ENCODE measurements at places on chromosomes 1 and 21.

DNA sequence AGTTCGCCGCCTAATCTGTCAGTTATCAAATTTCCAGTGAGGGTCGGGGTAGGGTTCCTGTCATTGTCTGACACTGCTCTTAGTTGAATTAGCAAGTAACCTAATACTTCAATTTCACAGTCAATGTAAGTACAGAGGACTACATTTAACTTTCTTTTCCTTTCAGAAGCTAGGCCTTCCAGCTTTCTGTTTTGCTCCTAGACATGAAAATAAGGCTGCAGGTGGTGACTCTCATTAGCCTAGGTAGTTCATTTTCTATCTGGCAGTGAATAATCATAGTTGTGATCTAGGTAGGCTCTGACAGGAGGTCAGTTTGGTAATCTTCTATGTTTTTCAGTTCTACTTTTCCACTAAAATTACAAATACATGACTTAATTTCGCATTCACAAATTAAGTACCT, 783.1 kb downstream of the MRPL39 start:
- no peak for DNase-seq

DNA sequence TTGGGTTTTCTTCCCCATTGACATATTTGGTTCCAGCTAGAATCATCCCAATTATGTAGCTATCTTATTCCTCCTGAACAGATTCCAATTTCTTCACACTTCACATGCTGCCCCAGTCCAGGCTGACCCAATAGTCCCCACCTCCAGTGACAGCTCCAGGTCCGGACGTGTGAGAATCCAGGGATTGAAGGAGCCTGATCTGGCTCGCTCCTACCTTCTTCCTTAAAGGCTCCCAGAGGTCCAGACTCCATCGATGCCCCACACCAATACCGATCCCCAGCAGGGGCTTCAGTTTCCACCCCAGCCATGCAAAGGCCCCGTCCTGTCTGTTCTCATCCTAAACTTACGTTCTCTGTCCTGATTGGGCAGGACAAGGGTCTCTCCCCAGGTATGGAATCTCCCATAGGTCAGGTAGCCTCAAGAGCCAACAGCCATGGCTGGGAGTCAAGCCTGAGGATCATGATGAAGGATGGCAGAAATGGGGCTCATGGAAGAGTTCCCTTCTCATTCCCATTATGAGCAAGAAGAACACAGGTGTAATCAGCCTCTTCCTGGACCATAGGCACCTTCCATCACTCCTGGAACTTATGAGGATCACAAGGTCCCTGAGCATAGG, 20.4 kb upstream of the SLAMF9 start:
- DNase-seq, result no peak

- DNase-seq, result no peak
Measured at GRCh38 chr1:82042306-82043060, 241.7 kb downstream of the ADGRL2 start.

DNA sequence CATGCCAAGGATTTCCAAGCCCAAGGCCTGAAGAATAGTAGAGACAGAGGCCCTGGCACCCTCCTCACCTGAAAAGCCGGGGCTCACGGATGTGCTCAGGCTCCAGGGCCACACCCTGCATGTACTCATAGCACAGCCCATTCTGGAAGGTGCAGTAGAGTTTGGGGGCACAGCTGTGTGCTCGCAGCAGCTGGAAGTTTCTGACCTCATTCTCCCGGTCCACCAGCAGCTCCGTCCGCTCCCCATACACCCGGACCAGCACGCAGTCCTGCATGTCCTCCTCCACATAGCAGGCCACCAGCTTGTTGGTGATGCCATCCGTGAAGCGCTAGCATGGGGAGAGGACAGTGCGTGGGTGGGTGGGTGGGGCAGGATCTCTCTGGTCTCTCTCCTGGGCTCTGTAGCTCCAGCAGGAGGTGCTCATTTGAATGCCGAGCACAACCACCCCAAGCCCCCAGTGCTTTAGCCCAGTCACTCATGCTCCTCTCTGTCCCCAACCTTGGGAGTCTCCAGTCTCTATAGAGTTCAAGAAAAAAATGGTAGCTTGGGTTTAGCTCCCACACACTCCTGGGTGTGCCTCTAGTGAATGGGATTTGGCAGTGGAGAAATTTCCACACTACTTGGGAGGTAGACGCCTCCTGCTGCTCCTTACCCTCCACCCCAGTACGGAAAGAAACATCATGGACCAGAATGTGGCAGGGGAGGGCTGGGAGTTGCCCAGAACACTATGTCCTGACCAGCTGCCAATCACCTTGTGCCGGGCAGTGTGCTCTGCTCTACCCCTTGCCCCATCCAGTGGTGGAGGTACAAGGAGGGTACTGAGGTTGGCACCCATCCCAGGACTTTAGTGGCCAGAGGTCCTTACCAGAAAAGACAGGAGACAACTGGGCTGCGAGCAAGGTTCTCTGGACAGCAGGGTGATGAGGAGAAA, 1.9 kb downstream of the ETNK2 start:
- DNase-seq, result peak; percentile 30

GRCh38 chr1:53219711-53220110, 723 bp downstream of the CZIB start:
- DNase-seq, result no peak

GRCh38 chr1:245353915-245354775, 199.4 kb downstream of the KIF26B start:
- no peak for DNase-seq

DNA sequence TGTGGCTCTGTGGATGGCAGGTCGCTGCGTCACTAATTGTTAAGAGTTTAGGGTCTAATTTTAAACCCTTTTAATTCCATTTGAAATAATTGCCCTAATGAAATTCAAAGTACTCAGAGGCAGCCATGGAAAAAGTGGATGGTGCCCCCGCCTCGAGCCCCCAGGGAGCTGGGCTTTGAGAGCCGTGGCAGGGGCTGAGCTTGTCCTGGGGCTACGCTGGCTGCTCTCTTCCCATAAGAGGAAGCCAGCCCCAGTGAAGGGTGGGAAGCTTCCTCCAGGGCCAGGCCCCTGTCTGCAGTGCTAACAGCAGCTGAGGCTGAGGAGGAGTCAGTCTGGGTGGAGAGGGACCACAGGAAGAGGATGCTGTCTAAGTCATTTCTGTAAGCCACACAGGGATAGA, 315.0 kb upstream of the POU3F1 start:
- no peak for DNase-seq

All from tibial nerve (tissue), 4 donors.